ENCODE measurements at places on chromosomes 5 and 9. TPM values are rescaled to one million over a fixed set of nuclear protein-coding genes. Genes with fewer than 3 reads are reported as not detected.

Gene FGFR4
- 17.8 TPM for total RNA-seq

DNA sequence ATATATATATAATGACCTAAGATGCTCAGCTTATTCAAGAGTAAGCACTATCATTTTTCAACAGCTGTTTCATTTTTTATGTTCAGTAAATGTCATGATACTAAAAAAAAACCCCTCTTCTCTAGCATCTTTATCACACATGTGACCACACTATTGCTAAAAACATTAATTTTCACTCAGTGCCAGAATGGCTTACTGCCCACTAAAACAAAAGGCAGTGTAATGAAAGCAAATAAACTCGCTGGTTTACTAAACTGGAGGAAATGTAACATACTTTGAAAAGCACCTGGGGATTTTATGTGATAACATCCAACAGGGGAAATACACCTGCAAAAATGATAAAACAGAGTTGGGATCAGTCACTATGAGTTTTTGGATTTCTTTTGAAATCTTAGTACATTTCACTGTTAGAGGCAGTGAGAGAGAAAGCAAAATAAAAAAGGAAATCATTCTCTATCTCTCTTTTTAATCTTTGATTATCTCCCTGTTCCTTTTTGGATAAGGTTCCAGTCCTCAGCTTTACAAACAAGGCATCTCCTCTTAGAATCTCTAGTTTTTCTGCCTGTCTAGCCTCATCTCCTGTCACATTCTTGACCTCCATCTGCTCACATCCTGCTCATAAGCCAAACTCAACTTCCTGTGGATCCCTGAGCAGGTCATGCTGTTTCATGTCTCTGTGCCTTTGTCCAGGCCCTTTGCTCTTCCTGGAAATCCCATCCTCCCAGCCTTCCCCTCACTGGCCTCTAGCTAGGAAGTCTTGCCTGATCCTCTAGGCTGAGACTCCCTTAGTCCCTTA is 338.0 kb downstream of the MAN2A1 start:
- H3K36me3 ChIP-seq: no peaks in the 10 kb centered on the region
- no peaks in the 10 kb centered on the region for H3K27me3 ChIP-seq
- H3K27ac ChIP-seq: no peak overlapping the region
- no peak for DNase-seq

- H3K4me1 ChIP-seq: no peaks in the 10 kb centered on the region
- H3K36me3 ChIP-seq: no peaks in the 10 kb centered on the region
- no peak overlapping the region for H3K27ac ChIP-seq
- H3K27me3 ChIP-seq: no peaks in the 10 kb centered on the region
- H3K4me3 ChIP-seq: no peak overlapping the region
- no peak for DNase-seq
Observed at GRCh38 chr9:75372499-75373268, 284.4 kb downstream of the OSTF1 start.

Gene OR1J2
- not detected for total RNA-seq

Gene GPR150
- 0.83 TPM for total RNA-seq

DNA sequence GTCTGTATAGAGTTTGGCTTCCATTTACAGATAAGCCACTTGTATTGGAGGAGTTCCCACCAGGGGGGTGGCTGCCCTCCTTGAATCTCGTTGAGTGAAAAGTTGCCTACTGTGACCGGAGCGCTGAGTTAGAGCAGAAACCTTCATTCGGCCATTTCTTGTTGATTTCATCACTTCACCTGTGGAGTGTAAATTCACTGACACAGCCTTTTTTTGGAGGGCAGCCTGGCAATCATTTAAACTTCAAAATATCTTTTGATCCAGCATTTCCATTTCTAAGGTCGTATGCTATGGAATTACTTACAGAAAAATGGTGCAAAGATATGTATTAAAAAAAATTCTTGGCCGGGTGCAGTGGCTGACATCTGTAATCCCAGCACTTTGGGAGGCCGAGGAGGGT is 40.8 kb downstream of the PRRC2B start:
- H3K4me3 ChIP-seq: no peak overlapping the region
- H3K4me1 ChIP-seq: peaks cover 2% of the 10 kb centered on the region
- no peaks in the 10 kb centered on the region for H3K27me3 ChIP-seq
- peaks cover 74% of the 10 kb centered on the region for H3K36me3 ChIP-seq
- peak; percentile 2 for DNase-seq
- H3K27ac ChIP-seq: no peak overlapping the region

Gene IRX1
- total RNA-seq: not detected

Gene IFNA21
- total RNA-seq: not detected

DNA sequence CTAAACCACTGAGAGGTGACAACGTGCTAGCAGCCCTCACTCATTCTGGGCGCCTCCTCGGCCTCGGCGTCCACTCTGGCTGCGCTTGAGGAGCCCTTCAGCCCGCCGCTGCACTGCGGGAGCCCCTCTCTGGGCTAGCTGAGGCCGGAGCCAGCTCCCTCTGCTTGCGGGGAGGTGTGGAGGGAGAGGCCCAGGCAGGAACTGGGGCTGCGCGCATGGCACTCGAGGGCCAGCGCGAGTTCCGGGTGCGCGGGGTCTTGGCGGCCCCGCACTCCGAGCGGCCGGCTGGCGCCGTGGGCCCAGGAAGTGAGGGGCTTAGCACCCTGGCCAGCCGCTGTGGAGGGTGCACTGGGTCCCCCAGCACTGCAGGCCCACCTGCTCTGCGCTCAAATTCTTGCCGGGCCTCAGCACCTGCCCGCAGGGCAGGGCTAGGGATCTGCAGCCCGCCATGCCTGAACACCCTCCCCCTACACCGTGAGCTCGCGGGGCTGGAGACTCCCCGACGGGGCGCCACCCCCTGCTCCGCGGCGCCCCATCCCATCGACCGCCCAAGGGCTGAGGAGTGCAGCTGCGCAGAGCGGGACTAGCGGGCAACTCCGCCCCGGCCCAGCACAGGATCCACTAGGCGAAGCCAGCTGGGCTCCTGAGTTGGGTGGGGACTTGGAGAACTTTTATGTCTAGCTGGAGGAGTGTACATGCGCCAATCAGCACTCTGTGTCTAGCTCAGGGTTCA is 11.8 kb upstream of the UBE2D2 start:
- no peaks in the 10 kb centered on the region for H3K4me1 ChIP-seq
- peak; percentile 62 for DNase-seq
- H3K27ac ChIP-seq: no peak overlapping the region
- H3K4me3 ChIP-seq: no peak overlapping the region
- H3K27me3 ChIP-seq: no peaks in the 10 kb centered on the region

Gene SAPCD2
- total RNA-seq: 3.4 TPM

GRCh38 chr5:50595199-50595598 is 71.2 kb upstream of the PARP8 start:
- no peaks in the 10 kb centered on the region for H3K36me3 ChIP-seq
- H3K4me3 ChIP-seq: no peak overlapping the region
- no peaks in the 10 kb centered on the region for H3K27me3 ChIP-seq
- H3K4me1 ChIP-seq: peaks cover 5% of the 10 kb centered on the region

DNA sequence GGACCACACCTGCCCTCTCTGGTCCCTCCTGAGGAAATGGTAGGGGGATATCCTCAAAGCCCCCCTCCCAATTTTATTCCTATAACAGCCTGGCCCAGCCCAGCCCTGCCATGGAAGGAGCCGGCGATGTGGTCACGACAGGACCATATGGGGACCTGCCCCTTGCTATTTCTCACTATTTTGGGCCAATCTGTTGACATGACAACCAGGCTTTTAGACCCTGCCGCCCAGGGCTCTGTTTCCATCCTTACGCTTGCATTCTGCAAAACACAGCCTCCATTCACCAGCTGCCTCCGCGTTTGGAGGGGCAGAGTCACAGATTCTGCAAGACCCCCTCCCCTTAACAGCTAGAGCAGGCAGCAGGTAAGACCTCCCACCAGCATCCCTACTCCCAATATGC is 112.2 kb downstream of the GABBR2 start:
- peak; percentile 43 for DNase-seq
- H3K27ac ChIP-seq: no peak overlapping the region
- no peak overlapping the region for H3K4me3 ChIP-seq

GRCh38 chr5:90898326-90899013 is 339.9 kb downstream of the ADGRV1 start:
- no peaks in the 10 kb centered on the region for H3K4me1 ChIP-seq
- no peaks in the 10 kb centered on the region for H3K36me3 ChIP-seq
- H3K4me3 ChIP-seq: no peak overlapping the region

DNA sequence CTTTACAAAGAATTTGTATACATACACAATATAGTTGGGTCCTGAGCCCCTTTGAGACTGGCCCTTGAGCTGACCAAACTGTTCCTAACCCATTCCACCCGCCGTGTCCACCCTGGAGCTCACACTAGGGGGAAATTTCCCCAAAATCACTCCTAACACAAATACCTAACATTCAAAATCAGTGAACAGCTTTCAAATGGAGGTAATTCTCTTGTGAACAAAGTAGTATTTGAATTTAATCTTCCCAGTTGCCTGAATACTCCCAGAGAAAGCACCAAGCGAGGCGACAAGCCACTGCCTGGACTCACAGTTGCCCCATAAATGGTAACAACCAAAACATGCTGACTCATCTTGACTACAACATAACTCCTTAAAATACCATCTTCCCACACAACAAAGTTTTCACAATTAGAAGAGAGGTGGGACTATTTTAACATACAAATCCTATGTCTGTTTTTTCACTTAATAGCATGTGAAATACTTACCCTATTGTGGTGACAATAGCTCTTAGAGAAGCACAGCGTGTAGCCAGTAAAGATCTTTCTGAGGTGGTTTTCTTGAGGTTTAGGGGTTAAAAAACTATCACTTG is 31.7 kb upstream of the SCAMP1 start:
- H3K4me3 ChIP-seq: no peak overlapping the region
- DNase-seq: no peak
- no peaks in the 10 kb centered on the region for H3K4me1 ChIP-seq
- H3K27ac ChIP-seq: no peak overlapping the region
- no peaks in the 10 kb centered on the region for H3K27me3 ChIP-seq

DNA sequence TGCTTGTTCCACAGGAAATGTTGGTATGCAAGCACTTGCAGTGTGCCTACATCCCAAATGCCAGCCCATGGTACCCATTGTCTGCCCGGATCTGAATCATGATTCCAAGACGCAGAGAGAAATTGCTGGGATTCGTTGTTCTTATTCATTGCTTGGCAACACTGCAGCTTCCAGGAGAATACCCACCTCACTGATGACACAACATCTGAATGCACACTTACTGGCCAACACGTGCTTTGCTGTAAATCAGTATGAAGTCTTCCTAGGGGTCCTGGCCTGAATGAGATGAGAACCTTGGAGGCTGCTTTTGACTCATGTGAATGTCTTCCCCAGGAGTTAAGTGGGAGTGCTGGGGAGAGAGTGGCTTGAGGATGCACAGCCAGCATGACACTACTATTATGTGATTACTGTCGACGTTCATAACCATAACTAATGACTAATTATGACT is 11.6 kb downstream of the SRD5A1 start:
- no peaks in the 10 kb centered on the region for H3K27me3 ChIP-seq
- H3K4me3 ChIP-seq: no peak overlapping the region
- no peaks in the 10 kb centered on the region for H3K36me3 ChIP-seq
- DNase-seq: no peak

- DNase-seq: no peak
- peaks cover 78% of the 10 kb centered on the region for H3K27me3 ChIP-seq
- no peaks in the 10 kb centered on the region for H3K36me3 ChIP-seq
- no peak overlapping the region for H3K4me3 ChIP-seq
- no peak overlapping the region for H3K27ac ChIP-seq
- H3K4me1 ChIP-seq: peaks cover 24% of the 10 kb centered on the region
Observed at GRCh38 chr9:98707166-98708102, 1.3 kb downstream of the GABBR2 start.

Gene RLN2
- not detected for total RNA-seq

DNA sequence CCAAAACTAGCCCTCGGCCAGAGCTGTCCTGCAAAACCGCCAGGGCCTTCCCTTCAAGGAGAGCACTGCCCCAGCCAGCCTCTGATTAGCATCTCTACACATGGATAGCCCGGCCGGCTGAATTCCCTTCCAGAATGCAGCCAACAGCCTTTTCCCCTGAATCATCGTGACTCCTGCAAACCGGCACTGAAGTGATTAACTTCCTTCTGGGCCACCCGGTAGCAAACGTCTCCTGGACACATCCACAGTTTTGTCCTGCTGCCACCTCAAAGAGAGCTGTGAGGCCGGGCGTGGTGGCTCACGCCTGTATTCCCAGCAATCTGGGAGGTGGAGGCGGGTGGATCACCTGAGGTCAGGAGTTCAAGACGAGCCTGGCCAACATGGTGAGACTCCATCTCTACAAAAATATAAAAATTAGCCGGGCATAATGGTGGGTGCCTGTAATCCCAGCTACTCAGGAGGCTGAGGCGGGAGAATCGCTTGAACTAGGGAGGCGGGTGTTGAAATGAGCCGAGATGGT is 21.1 kb upstream of the EEIG1 start:
- H3K27ac ChIP-seq: no peak overlapping the region
- no peak for DNase-seq
- no peaks in the 10 kb centered on the region for H3K27me3 ChIP-seq

Gene SLC36A2
- total RNA-seq: not detected

DNA sequence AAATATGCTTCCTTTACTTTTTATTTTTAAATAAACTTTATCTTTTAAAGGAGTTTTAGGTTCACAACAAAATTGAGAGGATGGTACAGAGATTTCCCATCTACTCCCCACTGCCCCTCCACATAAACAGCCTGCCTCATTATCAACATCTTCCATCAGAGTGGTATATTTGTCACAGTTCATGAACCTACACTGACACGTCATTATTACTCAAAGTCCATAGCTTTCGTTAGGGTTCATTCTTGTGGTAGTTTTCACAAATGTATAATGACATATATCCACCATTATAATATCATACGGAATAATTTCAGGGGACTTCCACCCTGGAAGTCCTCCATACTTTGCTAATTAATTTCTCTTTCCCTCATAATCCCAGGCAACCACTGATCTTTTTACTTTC is 204.9 kb downstream of the SMARCA2 start:
- no peak overlapping the region for H3K4me3 ChIP-seq
- H3K27ac ChIP-seq: no peak overlapping the region
- H3K4me1 ChIP-seq: no peaks in the 10 kb centered on the region
- DNase-seq: no peak

Gene BTNL8
- total RNA-seq: 1.8 TPM

- peak overlapping the region; percentile 84 for H3K27ac ChIP-seq
- no peak for DNase-seq
- H3K4me3 ChIP-seq: no peak overlapping the region
- no peaks in the 10 kb centered on the region for H3K27me3 ChIP-seq
- no peaks in the 10 kb centered on the region for H3K36me3 ChIP-seq
Observed at GRCh38 chr9:124286292-124286931, 28.7 kb downstream of the NEK6 start.

GRCh38 chr5:149128023-149128875 is 13.0 kb upstream of the ABLIM3 start:
- no peak overlapping the region for H3K4me3 ChIP-seq
- H3K27me3 ChIP-seq: no peaks in the 10 kb centered on the region
- no peak overlapping the region for H3K27ac ChIP-seq
- no peaks in the 10 kb centered on the region for H3K36me3 ChIP-seq
- DNase-seq: no peak
- no peaks in the 10 kb centered on the region for H3K4me1 ChIP-seq

- no peak for DNase-seq
- H3K4me3 ChIP-seq: no peak overlapping the region
- no peaks in the 10 kb centered on the region for H3K27me3 ChIP-seq
- no peaks in the 10 kb centered on the region for H3K36me3 ChIP-seq
- H3K4me1 ChIP-seq: no peaks in the 10 kb centered on the region
Observed at GRCh38 chr5:97135868-97136267, 6.5 kb downstream of the LIX1 start.
